ENCODE measurements at places on chromosomes 12 and 14.

DNA sequence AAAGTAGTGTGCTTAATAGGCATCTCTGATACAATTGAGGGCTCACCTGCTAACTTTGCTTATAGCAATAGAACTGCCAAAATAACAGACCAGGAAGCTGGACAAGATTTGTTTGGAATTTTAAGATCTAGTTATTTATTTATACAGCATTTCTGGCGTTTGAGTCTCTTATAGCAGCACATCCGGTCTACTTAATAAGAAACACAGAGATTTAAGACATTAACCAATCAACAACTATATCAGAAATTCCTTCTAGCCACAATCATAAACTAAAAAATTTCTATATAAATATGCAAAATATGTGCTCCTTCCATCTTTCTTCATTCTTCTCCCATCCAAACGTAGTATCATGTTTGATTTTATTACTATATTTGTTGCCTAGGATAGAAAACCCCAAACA, 2.6 kb downstream of the RTN1 start:
- DNase-seq: no peak

DNA sequence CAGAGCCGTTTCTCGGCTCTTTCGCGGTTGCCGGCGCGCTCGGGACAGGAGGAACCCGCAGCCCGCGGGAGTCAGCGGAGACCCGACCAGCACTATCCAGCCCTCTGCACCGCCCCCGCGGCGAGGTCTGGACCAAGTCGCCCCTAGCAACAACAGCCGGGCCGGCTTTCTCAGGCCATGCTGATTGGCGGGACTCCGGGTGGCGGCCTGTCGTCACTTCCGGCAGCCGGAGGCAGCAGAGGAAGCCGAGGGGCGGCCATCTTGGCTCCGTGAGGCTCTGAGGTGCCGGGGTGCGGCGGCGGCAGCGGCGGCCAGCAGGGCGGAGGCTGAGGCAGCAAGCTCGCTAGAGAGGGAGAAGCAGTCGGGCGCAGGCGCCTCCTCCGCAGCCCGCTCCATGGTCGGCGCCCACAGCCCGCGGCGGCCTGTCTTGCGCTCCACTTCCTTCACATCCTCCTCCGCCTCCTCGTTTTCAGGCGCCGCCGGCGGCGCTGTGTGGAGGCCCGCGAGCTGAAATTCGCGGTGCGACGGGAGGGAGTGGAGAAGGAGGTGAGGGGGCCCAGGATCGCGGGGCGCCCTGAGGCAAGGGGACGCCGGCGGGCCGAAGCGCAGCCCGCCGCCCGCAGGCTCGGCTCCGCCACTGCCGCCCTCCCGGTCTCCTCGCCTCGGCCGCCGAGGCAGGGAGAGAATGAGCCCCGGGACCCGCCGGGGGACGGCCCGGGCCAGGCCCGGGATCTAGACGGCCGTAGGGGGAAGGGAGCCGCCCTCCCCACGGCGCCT, at the start of gene MARK3:
Gene MARK3 (plus strand): TSS at position 264 of the 777 bp plus-strand sequence. CDS start 615 bp downstream, outside the sequence.
- DNase-seq: peak; percentile 95

DNA sequence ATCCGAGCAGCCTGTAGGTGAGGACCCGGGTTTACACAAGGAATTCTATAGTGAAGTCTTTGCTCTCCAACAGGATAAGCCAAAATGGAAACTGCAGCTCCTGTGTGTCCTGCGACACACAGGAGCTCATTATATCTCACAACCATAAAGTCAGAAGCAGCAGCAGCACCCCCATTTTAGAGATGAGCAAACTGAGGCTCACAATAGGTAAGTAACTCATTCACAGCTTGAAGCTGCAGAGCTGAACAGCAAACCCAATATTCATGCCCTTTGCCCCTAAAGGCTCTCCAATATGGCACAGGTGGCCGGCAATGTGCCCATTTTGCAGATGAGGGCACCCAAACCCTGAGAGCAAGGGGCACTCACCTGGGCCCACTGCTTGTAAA, 4.6 kb downstream of the NCOR2 start:
- DNase-seq: no peak

DNA sequence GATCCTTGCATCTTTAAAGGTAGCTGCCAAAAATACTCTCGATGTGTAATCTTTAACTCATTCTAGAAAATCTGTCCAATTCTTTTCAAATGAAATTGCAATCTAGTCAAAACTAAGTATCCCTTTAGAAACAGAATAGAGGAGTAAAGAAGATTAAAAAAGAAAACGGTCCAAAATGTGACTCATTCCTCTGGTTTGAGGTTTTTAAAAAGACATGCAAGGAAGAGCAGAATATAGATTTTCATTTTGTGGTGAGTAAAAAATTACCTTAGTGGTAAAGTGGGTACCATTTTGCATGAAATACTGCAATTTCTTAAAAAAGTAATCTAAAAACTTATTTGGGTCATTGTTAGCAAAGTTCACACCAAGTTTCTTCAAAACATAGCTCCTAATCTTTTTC, 108.4 kb downstream of the BRMS1L start:
- DNase-seq: no peak

DNA sequence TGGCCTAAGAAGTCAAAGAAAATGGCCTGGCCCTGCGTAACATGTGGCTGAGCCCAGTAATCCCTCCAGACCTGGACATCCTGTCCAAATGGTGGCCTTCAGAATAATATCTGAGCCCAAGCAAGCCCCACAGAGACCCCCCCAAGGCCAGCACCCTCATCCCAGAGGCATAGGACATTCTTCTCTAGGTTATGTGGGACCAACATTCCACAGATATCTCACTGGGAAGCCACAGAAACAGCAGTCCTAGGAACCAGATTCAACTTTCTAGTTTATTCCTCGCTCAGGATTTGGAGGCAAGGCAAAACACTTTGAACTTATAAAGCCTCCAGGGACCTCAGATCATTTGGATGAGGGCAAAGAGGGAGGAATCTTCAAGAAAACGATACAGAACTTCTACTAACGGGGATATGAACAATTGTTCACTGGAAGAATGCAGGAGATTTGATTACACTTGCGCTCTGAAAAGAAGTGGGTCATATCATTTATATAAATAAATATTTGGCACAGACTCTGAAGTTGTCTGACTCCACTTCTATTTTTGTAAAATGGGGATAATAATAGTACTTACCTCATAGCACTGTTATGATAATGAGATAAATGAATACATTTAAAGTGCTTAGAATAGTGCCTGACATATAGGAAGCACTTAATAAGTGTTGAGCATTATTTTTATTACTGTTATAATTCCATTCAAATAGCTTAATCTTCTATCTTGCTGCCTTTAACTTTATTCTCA, 171.5 kb downstream of the NUAK1 start:
- no peak for DNase-seq

- DNase-seq: no peak
Measured at GRCh38 chr14:64417055-64417770, 29.1 kb downstream of the MTHFD1 start.

GRCh38 chr12:39610436-39611025, 9.1 kb downstream of the ABCD2 start:
- no peak for DNase-seq

GRCh38 chr12:121860257-121860656, 1.6 kb upstream of the HPD start:
- no peak for DNase-seq

GRCh38 chr12:110351119-110351518, 52.4 kb downstream of the ANAPC7 start:
- no peak for DNase-seq

All from RPMI8226 (cell line).